ENCODE measurements at places on chromosomes 16 and 17.

DNA sequence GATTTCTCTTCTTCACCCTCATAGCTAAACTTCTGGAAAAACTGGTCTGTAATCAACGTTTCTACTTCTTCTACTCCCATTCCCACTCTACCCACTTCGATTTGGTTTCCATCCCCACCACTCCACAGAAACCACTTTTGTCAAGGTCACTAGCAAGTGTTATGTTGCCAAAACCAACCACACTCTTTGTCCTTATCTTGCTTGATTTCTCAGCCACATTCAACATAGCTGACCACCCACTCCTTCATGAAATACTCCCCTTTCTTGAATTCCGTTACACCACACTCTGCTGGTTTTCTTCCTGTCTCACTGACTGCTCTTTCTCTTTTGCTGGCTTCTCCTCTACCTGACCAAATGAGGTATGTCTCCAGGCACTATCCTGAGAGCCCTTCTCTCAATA is 11.9 kb downstream of the IKZF3 start:
- no peak for DNase-seq

DNA sequence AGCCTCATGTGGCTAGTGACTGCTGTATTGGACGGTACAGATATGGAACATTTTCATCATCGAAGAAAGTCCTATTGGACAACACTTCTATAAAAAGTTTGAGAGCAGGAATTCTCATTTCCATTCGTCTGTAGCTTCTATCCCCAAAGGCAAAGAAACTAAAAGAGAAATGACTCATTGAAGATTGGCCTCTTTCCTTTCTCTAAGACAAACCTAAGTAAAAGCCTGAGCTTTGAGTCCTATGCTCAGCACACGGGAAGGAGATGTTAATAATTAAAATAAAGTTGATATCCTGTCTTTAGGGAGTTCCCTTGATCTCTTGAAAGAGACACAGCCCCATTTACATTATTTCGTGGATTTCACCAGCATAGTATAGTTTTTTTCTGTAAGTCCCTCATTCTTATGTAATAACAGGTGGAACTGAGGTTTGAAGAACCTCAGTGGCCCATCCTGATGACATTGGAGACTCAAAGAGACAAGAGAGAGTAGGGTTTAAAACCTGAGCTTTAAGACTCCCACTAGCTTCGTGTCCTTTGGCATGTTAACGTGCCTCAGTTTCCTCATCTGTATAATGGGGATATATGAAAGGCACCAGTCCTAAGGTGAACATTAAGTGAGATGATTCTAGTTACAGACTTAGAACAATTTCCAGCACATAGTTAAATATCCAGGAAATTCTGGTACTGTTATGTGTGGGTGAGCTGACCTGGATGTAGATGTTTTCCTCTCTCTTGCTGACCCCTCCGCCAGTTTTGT is 174.0 kb downstream of the IRX3 start:
- no peak for DNase-seq

- DNase-seq, result no peak
Observed at GRCh38 chr17:65593855-65594845, 32.7 kb upstream of the AXIN2 start.

GRCh38 chr17:66526827-66527226 is 224.4 kb downstream of the PRKCA start:
- no peak for DNase-seq

GRCh38 chr16:52914428-52914827 is 138.3 kb downstream of the CHD9NB start:
- no peak for DNase-seq

GRCh38 chr17:17523731-17524490 is 27.7 kb upstream of the RASD1 start:
- no peak for DNase-seq

DNA sequence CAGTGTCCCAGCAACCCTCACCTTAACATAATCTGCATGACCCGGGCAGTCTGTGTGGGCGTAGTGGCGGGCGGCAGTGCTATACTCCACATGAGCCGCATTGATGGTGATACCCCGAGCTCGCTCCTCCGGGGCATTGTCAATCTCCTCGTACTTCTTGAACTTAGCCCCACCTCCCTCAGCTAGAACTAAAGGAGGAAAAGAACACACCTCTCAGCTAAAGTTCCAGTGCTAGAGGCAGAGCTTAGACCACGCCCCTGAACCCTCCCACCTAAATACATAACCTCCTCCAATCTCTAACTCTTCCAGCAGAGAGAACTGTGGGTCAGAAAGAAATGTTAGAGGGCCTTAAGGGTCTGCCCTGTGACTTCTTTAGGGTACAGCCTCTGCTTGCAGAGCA is 855 bp downstream of the TUFM start:
- DNase-seq, result no peak

DNA sequence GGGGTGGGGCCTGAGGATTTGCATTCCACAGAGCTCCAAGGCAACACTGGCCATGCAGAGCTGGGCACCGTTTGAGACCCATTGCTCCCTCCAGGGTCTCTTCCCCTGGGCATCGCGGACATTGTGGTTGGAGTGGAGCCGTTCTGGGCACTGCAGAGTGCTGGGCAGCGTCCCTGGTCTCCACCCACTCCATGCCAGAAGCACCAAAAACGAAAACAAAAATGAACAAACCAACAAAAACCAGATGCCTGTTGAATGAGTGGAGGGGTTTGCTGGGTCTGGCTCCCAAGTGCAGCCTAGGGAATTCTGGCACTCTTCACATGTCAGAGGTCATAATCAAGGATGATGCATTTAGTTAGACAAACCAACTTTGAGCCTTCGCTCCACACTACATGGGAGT is 17.9 kb downstream of the WNT9B start:
- no peak for DNase-seq

- no peak for DNase-seq
Observed at GRCh38 chr16:4384509-4384942, 12.9 kb downstream of the VASN start.

DNA sequence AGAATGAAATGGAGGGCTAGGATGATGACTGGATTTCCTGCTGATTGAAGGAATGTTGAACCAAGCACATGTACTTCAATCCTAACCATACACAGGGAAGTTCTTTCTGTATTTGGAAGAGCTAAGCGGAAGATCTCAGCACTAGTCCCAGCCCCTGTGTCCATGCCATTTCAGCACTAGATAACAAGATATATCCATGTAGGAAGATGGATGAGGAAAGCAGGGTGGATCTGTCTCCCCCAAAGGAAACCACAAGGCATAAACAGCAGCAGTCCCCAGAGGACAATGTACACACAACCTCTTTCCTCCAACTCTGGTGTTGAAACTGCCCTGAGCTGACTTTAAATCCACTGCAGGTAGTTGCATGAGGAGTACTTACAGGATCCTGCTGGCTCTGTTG is 75.1 kb downstream of the GRIN2A start:
- DNase-seq, result no peak

- no peak for DNase-seq
Observed at GRCh38 chr17:38357486-38358123, 6.0 kb downstream of the SOCS7 start.

DNA sequence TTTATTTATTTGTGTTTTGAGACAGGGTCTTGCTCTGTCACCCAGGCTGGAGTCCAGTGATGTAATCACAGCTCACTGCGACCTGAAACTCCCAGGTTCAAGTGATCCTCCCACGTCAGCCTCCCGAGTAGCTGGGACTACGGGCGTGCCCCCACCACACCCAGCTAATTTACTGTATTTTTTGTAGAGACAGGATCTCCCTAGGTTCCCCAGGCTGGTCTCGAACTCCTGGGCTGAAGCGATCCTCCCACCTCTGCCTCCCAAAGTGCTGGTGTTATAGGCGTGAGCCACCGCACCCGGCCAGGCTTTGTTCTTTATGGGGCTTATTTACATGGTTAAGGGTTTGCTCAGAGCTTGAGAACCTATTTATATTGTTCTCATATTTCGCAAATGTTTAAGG is 5.8 kb upstream of the MEIOB start:
- DNase-seq, result no peak

- DNase-seq, result no peak
Observed at GRCh38 chr16:4625560-4626159, 1.0 kb downstream of the MGRN1 start.

DNA sequence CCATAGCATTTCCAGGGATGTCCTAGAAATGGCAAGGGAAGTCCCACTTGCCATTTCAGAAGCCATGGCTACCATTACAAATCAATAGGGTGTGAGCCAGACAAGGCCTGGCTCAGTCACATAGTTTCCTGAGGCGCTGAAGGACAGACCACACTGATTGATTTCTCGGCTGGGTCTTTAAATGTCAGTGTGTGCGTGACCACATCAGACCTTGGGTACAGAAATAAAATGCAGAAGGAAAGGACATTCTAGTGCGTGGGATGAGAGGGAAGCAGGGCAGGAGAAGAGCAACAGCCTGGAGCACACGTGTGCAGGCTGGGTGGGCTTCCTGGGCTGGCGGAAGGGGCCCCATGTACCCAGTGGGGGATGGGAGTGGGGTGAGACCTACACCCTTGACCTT is 58.7 kb upstream of the LYRM9 start:
- no peak for DNase-seq

GRCh38 chr16:14036889-14037288 is 34.2 kb upstream of the MRTFB start:
- no peak for DNase-seq

- no peak for DNase-seq
Observed at GRCh38 chr17:45315648-45316433, 979 bp downstream of the MAP3K14 start.

DNA sequence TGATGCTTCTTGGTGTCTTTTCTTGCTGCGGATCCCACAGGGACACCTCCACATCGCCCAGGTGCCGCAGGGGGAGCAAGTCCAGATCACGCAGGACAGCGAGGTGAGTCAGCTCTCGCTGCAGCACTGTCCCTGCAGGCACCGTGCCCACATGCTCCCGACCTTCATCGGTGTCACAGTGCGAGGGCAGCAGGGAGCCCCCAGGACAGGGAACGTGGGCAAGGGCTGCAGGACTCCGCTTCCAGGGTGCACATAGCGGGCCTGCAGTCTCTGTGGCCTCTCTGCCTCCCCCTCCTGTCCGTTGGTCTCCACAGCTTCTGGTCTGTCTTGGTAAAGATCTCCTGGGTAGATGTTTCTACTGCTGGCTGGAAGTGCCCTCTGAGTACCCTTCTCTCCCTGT is 84.1 kb downstream of the BANP start:
- DNase-seq, result no peak

DNA sequence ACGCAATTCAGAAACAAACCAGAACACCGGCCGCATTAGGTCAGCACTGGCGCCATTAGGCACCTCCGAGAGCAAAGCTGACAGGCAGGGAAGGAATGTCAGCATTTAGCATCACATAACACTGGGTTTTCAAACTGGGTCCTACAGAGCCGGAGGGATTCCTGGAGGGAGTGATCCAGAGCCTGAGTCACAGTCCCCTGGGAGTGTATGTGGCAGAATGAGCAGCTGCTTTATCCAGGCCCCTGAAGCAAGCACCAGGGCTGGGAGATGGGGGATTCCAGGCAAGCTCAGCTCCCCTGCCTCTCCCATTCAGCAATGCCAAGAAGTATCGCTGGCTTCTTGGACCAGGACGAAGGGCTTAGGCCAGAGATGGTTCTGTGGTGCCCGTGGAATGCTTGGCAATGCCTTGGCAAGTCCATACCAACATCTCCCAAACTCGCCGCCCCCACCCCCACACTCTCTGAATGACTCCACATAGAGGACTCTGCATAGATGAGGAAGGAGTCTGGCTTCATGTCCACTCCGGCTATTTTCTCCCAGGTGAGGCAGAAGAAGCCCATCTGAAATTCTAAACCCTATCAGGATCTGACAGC is 20.4 kb downstream of the GAS7 start:
- DNase-seq, result no peak

DNA sequence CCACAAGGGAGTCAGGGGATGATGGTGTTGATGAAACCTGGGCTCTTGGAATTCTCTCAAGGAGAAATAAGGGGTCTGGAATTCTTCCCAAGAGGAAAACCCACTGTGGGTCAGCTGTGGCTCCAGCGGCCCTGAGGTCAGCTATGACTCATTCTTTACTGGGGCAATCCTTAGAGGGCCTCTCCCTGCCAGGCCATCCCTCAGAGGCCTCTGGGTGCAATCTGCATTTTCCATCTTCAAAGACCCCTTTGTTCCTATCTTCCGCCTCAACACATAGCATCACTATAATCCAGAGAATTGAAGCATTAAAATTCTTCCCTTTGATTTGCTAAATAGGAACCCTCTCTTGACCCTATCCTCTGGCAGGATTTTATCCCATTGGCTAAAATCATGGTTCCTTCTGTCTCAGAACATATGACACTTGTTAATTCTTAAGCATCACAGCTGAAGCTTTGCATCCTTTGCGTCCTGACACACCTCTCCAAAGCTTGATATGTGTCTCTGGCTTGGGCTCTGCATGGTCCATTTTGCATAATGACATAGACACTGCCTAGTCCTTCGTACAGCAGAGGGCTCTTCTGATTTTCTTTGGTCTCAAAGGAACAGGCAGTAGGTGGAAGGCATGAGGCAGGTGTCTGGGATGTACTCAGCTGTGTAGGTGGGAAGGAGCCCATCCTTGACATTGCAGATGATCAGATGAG is 4.4 kb upstream of the KRT37 start:
- no peak for DNase-seq

GRCh38 chr17:64156670-64157069 is 26.7 kb upstream of the ERN1 start:
- DNase-seq, result peak; percentile 70

DNA sequence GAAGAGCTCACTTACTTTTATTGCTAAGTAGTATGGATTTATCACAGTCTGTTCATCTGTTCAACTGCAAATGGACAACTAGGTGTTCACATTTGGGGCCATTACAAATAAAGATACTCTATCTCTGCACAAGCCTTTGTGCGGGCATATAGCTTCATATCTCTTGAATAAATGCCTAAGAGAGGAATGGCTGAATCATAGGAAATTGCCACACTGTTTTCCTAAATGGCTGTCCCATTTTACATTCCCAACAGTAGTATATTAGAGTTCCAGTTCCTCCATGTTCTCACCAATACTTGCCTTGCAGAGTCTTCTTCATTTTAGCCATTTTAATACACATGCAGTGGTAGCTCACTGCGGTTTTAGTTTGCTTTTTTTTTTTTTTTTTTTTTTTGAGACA is 20.5 kb downstream of the NSMCE1 start:
- no peak for DNase-seq

- DNase-seq, result no peak
Observed at GRCh38 chr16:77387815-77388209, 47.0 kb downstream of the ADAMTS18 start.

DNA sequence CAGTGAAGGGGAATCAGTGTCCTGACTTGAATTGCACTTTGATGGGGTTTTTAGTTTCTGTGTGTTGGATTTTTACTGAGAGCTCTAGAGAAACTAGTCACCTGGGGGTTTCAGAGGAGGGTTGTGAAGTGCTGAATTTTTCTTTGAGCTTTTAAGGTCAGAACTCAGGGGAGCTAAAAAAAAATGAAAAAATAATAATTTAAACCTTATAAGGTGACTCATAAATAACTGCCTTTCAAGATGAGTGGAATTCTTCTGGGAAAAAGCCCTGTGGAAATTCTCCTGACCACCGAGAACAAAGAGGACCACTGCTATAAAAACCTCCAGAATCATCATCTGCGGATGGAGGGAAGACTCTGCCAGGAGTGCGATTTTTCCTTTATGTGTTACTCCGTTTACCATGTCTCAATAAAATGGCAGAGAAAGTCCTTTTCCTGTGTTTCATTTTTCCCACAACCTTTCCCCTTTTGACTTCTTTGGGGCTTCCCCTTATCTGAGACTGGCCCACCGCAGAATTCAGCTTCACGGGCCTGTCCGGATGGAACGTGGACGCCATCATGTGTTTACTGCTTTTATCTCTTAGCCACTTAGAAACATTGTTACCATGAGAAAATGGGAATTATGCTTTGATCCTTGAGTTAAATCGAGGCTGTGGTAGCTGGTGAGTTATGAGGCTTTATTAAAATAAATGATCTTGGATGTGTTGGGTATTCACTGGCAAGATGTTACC is 39.7 kb downstream of the RPTOR start:
- DNase-seq, result peak; percentile 57
